ENCODE measurements at places on chromosomes 6 and 20. TPM values are rescaled to one million over a fixed set of nuclear protein-coding genes. Genes with fewer than 3 reads are reported as not detected.

IL17A gene
- not detected for total RNA-seq

TSPO2 gene
- not detected for total RNA-seq

GRCh38 chr6:36297051-36297450 is 27.2 kb downstream of the PNPLA1 start:
- no peaks in the 10 kb centered on the region for H3K36me3 ChIP-seq
- no peak overlapping the region for H3K27ac ChIP-seq
- H3K4me1 ChIP-seq: peaks cover 19% of the 10 kb centered on the region
- H3K27me3 ChIP-seq: peaks cover 34% of the 10 kb centered on the region

DNA sequence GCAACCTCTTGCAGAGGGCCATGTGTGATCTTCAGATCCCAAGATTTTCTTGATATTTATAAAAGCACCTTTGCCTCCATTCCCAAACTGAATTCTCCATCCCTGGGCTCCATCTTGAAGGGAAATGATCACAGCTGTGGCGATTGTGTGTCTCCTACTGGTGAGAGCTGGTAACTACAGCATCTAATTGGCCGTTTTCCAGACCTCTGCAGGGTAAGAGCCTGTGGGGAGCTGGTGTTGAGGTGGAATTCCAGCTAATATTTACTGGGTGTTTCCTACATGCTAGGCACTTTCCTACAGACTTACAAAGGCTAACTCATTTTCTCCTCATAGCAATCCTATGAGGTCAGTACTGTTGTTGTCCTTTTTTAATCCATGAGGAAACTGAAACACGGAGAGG is 59.2 kb upstream of the FNDC1 start:
- peak; percentile 63 for DNase-seq
- H3K27ac ChIP-seq: no peak overlapping the region
- H3K27me3 ChIP-seq: peaks cover 10% of the 10 kb centered on the region
- no peak overlapping the region for H3K4me3 ChIP-seq

DNA sequence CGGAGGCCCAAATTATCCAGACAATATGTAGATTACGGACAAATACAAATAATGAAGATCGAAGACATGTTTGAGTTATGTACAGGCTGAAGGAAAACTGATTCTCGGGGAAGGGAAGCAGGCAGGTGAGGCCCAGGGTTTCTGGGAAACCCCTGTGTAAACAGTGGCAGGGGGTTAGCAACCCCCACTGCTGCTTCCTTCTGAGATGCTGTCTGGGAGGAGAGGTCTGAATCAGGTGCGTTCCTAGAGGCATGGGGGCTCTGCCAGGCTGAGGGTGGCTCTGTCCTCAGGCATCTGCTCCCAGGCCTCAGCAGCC is 7.2 kb upstream of the MDGA1 start:
- H3K4me3 ChIP-seq: peak overlapping the region; percentile 83
- no peak for DNase-seq
- no peaks in the 10 kb centered on the region for H3K36me3 ChIP-seq

- H3K4me1 ChIP-seq: no peaks in the 10 kb centered on the region
- no peak overlapping the region for H3K4me3 ChIP-seq
- H3K36me3 ChIP-seq: no peaks in the 10 kb centered on the region
- H3K27ac ChIP-seq: no peak overlapping the region
- no peak for DNase-seq
These were observed 11.0 kb upstream of the SYNDIG1 start for GRCh38 chr20:24458436-24458835.
